Activated CD4-positive, alpha-beta T cell treated with anti-CD3 and anti-CD28 coated beads for 24 hours (primary cell): ENCODE measurements at places on chromosomes 7 and 10.
A peak's percentile ranks its signal among the peaks of the same experiment; 100 is the strongest.

- DNase-seq, result no peak
Measured at GRCh38 chr10:13959443-13960359, 371.0 kb downstream of the FRMD4A start.

DNA sequence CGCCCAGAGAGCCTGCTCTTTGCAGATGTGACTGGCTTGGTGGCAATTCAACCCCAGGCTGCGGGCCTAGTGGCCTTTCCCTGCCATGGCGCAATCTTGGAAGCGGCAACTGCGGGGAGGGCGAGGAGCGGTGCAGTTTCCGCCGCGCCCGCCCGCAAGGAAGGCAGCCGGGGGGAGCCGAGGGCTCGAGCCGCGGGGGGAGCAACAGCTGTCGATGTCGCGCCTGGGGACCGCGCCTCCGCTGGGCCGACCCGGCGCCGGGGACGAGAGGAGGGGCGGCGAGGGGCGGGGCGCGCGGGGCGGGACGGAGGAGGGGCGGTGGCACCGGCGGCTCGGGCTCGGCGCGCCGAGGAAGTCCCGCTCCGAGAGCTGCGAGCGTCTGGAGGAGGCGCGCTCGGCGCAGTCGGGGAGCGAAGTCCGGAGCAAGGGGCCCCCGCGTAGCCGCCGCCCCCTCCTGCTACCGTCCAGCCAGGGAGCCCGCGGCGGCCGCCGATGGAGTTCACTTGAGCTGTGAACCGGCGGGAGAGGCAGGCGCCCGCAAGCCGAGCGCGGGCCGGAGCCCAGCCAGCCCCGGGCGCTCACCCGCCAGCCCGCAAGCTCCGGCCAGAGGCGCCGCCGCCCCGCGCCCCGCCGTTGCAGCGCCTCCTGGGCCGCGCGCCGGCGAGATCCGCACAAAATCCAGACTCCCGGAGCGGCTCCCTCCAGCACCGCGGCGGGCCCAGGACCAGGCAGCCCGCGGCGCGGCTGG lies 438.1 kb upstream of the GALNT17 start:
- DNase-seq, result no peak

- no peak for DNase-seq
Measured at GRCh38 chr7:36217961-36218284, 64.9 kb downstream of the EEPD1 start.

- DNase-seq, result no peak
Measured at GRCh38 chr10:59753267-59753666, at the start of gene MRLN. Gene MRLN (minus strand): TSS chr10:59753455.

GRCh38 chr7:92343714-92344113 lies 97.9 kb downstream of the ANKIB1 start:
- DNase-seq, result no peak

GRCh38 chr7:57400531-57401155 lies 49.3 kb upstream of the ZNF716 start:
- DNase-seq, result no peak

- no peak for DNase-seq
Measured at GRCh38 chr10:129891806-129892205, 72.3 kb downstream of the EBF3 start.

GRCh38 chr10:122290334-122290733 lies 19.2 kb downstream of the BTBD16 start:
- DNase-seq, result no peak

- no peak for DNase-seq
Measured at GRCh38 chr7:116399819-116400218, 99.7 kb upstream of the CAV2 start.

DNA sequence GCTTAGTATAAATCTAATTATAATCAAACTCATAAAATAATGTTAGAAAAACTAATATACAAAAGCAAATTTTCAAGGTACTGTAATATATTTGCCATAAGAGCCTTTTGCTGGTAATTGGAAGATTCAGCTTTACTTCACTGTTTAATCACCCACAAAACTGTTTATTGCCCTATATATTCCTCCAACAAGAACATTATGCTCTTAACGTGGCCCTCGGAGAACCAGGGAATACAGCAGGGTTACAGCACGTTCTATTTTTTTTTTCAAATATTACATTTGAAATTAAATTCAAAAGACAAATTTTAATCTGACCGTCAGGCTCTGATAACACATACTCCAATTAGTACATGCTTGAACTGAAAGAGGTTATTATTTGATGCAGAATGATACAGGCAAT lies 336.3 kb upstream of the LRRN3 start:
- no peak for DNase-seq

GRCh38 chr7:10211016-10211415 lies 762.7 kb upstream of the PHF14 start:
- DNase-seq, result no peak

DNA sequence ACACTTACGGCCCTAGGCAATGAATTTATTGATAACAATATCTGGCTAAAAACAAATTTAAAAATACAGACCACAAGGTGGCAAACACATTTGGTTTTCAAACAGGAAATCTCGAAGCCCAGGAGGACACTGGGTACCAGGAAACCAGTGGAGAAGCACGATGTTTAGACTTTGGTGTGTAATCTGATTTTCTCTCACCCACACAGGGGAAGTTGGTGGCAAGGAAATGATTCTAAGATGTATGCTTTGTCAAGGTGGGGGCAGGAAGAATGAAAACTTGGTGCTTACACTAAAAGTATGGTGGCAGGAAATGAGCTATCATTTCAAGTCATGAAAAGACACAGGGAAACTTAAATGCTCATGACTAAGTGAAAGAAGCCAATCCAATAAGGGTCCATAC lies 113.2 kb upstream of the ANKRD1 start:
- no peak for DNase-seq

DNA sequence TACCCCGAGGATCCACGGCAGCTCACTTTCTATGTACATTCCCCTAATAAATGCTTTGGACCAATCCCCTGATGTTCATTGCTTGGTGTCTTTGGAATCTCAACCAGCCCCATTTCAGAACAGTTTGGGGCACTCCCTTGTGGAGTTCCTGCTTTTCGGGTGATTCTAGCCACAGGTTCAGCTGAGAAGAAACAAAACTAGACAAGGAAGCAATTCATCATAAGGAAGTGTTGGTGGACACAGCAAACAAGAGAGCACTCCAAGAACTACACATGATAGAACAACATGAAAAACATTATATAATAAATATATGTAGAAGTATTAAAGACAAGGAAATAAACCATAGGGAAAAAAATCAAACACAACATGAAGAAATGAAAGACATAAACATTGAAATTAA lies 6.0 kb upstream of the CCDC136 start:
- DNase-seq, result no peak

DNA sequence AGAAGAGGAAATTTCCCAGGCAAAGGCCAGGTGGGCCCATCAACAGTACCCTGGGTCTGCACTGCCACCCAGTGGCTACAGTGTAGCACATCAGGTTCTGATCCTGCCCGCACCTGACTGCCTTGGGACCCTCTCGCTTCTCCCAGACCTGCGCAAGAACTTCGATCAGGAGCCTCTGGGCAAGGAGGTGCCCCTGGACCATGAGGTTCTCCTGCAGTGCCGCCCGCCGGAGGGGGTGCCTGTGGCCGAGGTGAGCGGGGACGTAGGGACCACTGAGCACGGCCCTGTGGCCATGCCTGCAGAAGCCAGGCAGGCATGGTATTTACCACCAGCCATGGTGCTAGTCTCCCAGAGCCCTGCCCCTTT lies 33.9 kb upstream of the SLC29A3 start:
- DNase-seq, result peak; percentile 14

- DNase-seq, result no peak
Measured at GRCh38 chr10:7320072-7320471, 90.8 kb downstream of the SFMBT2 start.

GRCh38 chr7:143415742-143416397 lies 7.2 kb upstream of the EPHA1 start:
- no peak for DNase-seq

- DNase-seq, result peak; percentile 42
Measured at GRCh38 chr7:128347647-128348097, 4.0 kb upstream of the RBM28 start.

- DNase-seq, result no peak
Measured at GRCh38 chr10:31937371-31937770, 8.7 kb upstream of the ARHGAP12 start.
